ENCODE measurements at places on chromosomes 1 and 21.

DNA sequence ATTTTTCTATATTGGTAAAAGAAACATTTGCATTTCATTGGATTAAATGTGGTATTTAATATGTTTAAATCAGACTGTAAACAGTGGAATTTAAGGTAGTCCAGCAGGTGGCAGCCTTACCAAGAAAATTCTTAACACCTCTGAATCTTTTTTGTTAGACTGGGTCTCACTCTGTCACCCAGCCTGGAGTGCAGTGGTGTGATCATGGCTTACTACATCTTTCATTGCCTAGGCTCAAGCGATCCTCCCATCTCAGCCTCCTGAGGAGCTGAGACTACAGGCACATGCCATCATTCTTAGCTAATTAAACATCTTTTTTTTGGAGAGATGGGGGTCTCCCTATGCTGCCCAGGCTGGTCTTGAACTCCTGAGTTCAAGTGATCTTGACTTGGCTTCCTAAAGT is 98.8 kb downstream of the RABGAP1L start:
- DNase-seq, result no peak

DNA sequence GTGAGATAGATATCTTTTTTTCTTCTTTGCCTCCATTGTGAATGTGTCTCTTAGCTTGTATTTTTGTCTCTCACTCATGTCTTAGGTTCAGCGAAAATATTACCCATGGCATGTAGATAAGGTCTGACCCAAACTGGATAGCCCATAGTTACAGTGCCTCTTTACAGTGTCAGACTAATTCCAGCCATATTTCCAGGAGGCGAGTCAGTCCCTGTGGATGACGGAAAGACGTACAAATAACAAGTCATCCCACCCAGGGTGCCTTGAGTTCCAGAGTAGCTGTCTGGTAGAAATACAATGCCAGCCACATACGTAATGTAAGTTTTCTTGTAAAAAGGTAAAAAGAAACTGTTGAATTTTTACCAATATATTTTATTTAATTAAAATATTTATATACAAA is 157.3 kb downstream of the ZNF281 start:
- DNase-seq, result no peak

- DNase-seq, result no peak
These were observed 72.5 kb downstream of the RUNX3 start for GRCh38 chr1:24857507-24858133.

DNA sequence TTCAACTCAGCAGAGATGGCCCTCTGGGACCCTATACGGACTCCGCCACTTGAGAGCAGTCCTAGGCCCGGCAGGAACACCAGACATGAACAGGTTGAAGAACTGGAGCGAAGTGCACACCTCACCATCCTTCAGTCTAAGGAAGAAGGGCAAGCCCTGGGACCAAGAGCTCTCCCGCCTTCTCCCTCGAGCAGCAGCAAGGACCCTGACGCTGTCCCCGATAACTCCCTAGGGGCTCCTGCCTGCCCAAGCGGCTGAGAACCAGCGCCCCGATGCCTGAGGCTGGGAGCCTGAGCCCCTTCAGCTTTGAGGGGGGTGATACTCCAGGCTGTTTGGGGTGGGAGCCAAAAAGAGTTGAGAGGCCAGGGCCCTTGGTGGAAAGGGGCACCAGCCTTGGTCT is 10.2 kb downstream of the TMEM81 start:
- DNase-seq, result no peak

GRCh38 chr1:94648225-94649007 is 106.9 kb upstream of the F3 start:
- DNase-seq, result no peak

DNA sequence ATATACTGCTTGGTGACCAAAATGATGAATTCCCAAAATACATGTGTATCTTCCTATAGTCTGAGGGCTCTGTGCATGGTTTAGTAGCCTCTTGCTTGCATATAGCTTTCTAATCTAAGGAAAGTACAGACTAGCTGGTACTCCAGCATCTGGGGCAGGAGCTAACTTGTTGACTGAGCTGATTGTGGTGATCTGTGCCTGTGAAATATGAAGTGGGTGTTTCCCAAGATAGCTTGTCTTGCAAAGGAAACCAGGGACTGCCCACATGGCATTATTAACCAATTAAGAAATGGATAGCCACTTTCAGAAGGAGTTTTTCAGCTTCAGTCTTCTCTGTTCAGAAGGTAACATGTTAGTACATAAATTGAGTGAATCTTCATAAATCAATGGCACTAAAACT is 219.8 kb downstream of the NEGR1 start:
- DNase-seq, result no peak

DNA sequence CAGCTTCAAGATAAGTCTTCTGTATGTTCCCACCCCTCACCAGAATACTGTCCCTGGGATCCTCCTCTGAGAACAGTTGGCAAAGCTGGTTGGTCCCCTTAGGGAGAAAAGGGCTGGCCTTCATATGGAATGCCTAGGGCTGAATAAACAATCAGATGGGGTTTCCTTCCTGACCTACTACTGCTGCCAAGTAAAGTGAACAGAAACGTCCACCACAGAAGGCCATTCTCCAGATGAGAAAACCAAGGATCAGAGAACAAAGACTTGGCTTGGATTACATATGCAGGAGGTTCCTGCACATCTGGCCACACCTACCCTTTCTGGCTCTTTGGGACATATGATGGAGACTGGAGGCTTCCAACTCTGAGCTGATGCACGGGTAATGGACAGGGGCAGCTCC is 194.5 kb downstream of the HIVEP3 start:
- DNase-seq, result no peak

- DNase-seq, result no peak
These were observed 21.4 kb downstream of the LIN9 start for GRCh38 chr1:226287587-226287986.

GRCh38 chr1:100530880-100531487 is 7.0 kb upstream of the GPR88 start:
- DNase-seq, result no peak

GRCh38 chr1:156600733-156601121 is 552 bp downstream of the GPATCH4 start:
- no peak for DNase-seq

DNA sequence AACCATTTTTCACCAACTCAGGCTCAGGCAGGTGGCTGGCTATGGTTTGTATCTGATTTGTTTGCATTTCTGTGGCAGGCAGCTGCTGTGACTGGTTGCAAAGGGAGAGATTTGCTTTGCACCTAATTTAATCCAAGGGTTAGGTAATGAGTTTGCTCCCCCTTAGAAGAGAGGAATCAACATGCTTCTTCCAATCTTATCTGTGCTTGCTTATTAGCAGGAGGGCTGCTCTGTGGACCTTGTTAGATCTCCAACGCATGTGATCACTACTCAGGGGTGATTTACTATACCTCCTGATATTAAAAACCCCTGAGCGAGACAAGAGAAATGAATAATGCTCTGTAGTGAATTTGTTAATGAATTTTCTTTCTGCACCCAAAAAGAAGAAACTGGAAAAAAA is 20.5 kb downstream of the OLFML3 start:
- no peak for DNase-seq

GRCh38 chr1:66305927-66306326 is 228.0 kb upstream of the SGIP1 start:
- DNase-seq, result no peak

- no peak for DNase-seq
These were observed 13.3 kb upstream of the TTLL10 start for GRCh38 chr1:1160281-1160930.

GRCh38 chr1:16207318-16208269 is 4.9 kb downstream of the ARHGEF19 start:
- DNase-seq, result no peak

GRCh38 chr1:241894016-241894415 is 46.0 kb downstream of the EXO1 start:
- no peak for DNase-seq

DNA sequence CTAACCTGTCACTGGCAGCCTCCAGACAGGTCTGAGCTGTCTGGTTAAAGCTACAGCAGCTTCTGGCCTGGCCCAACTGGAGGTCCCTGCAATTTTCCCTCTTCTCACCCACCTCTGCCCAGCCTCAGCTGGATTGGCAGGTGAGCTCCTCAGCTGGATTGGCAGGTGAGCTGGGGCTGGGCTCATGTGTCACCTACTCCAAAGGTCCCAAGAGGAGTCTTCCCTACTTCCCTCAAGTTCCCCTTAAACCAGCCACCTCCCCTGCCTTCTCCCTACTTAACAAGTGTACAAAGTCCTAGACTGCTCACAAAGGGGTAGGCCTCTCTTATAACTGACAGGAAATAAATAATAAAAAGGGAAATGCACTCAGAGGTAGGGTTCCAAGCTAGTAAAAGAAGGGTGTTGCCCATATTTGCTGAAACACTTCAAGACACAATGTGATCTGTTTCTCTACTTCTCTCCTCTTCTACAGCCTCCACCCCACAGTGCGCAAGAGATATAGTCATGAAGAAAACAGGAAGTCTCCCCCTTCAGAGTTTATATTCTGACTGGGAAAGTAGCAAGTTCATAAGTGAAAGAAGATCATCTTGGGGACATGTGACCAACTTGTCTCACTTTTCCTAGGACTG is at the start of gene GPA33:
GPA33 (minus strand) TSS at position 64 of the 629 bp plus-strand sequence. CDS start 90 bp downstream, outside the sequence.
- DNase-seq, result no peak

DNA sequence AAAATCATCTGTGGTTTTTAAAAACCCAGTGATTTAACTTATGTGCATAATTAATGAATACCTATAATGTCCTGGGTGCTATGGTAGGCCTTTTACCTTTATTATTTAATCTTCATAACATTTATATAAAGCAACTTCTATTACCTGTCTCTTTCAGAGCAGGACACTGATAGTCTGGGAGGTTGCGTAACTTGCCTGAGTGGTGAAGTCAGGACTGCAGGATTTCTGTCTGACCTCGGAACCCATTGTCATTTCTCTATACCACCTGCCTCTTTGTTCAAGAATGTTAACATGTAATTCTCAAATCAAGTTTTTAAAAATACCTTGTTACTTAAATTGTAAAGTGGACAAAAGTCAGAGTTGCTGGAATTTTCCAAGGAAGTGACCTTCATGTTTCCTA is 41.0 kb upstream of the BACH1 start:
- DNase-seq, result no peak

DNA sequence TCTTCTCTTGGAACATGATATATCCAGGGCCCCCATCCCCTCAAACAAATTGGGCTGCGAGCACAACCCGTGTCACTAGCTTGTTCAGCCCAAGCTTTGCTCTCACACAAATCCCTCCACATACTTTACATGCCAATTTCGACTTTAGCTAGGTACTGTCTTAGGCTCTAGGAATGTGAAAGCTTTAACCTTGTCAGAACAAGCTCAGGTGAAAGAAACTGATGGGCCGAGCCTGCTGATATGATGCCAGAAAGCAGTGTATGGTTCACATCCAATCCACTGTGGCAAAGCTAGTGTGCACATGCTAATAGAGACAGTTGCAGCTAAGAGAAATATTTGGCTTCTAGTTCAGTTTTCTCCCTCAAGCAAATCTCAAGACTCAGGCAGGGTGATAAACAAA is 79.5 kb downstream of the TNFSF18 start:
- no peak for DNase-seq

GRCh38 chr1:214678386-214678785 is 75.4 kb downstream of the CENPF start:
- DNase-seq, result no peak

- no peak for DNase-seq
These were observed 69.4 kb downstream of the RGS2 start for GRCh38 chr1:192878249-192878648.

DNA sequence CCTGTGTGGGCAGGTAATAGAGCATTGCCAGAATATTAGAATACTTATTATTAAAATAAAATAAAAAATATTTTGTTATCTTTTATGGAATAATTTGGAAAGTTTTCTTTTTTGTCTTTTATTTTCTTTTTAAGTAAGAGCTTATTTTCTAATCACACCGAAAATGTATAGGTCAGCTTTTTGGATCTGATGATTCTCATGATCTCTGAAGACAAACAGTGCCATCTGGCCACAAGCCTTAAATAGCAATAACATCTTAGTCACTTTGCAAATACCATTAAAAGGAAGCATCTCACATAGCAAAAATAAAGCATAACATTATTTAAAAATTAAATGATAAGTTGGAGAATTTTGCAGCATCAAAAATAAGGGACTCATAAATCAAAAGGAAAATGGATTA is 213.8 kb downstream of the PLA2G4A start:
- no peak for DNase-seq

GRCh38 chr1:238552271-238552670 is 661.5 kb upstream of the ZP4 start:
- DNase-seq, result no peak

DNA sequence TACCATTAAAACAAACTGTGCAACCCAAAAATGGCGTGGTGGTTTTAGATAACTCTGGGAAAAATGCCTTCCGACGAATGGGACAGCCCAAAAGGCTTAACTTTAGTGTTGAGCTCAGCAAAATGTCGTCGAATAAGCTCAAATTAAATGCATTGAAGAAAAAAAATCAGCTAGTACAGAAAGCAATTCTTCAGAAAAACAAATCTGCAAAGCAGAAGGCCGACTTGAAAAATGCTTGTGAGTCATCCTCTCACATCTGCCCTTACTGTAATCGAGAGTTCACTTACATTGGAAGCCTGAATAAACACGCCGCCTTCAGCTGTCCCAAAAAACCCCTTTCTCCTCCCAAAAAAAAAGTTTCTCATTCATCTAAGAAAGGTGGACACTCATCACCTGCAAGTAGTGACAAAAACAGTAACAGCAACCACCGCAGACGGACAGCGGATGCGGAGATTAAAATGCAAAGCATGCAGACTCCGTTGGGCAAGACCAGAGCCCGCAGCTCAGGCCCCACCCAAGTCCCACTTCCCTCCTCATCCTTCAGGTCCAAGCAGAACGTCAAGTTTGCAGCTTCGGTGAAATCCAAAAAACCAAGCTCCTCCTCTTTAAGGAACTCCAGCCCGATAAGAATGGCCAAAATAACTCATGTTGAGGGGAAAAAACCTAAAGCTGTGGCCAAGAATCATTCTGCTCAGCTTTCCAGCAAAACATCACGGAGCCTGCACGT is 82.1 kb downstream of the PRDM2 start:
- no peak for DNase-seq

DNA sequence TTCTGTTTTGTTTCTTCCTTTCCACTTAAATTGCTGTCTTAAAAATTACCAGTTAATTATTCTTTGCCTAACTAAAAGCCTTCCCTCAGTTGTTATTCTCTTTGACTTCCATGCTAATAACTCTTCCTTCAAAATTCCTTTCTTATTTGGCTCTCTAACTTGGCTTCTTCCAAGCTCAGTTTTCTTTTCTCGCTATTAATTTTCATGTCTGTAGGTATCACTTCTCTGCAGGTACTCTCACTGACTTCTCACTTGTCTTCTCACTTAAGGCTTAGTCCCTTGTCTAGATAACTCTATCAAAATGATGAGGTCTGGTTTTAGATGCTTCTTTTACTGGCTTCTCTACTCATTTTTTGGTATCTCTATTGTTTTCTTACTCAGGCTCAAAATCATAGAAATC is 10.1 kb downstream of the CDC7 start:
- DNase-seq, result no peak

- DNase-seq, result no peak
These were observed 216.9 kb upstream of the ADGRL2 start for GRCh38 chr1:81583878-81584277.
